ENCODE measurements at places on chromosomes 2 and 18. TPM values are rescaled to one million over a fixed set of nuclear protein-coding genes. Genes with fewer than 3 reads are reported as not detected.

PNO1 gene
- total RNA-seq, result 20.2 TPM

ACMSD gene
- total RNA-seq, result not detected

CD8B gene
- total RNA-seq, result not detected

CLASP1 gene
- 53.3 TPM for total RNA-seq

SCN3A gene
- 0.17 TPM for total RNA-seq

TP53I3 gene
- total RNA-seq, result 12.9 TPM

CFAP53 gene
- not detected for total RNA-seq

GAL3ST2 gene
- total RNA-seq, result not detected

ACVR1C gene
- total RNA-seq, result 1.9 TPM

PMAIP1 gene
- total RNA-seq, result 22.5 TPM

STRN gene
- total RNA-seq, result 28.6 TPM

MYCN gene
- total RNA-seq, result 0.80 TPM

SCG2 gene
- not detected for total RNA-seq

OR6B2 gene
- not detected for total RNA-seq

GNLY gene
- not detected for total RNA-seq

EFR3B gene
- 0.79 TPM for total RNA-seq

MATN3 gene
- total RNA-seq, result 0.72 TPM

POTEI gene
- not detected for total RNA-seq

GBX2 gene
- not detected for total RNA-seq

CPLX4 gene
- total RNA-seq, result not detected

STPG4 gene
- 0.49 TPM for total RNA-seq

PLCL1 gene
- total RNA-seq, result 2.5 TPM

CEBPZ gene
- total RNA-seq, result 34.9 TPM

SLC4A3 gene
- 2.3 TPM for total RNA-seq

UGT1A10 gene
- total RNA-seq, result not detected

GALNT13 gene
- 0.42 TPM for total RNA-seq

CCDC102B gene
- total RNA-seq, result 1.6 TPM

CMPK2 gene
- 1.0 TPM for total RNA-seq

ATOH8 gene
- 9.7 TPM for total RNA-seq

FRZB gene
- 20.3 TPM for total RNA-seq

RNF152 gene
- total RNA-seq, result 107 TPM

CCNYL1 gene
- total RNA-seq, result 4.8 TPM
